Right hindlimb (tissue), 1 donor: ENCODE measurements at places on chromosomes 3 and 15.
A peak's percentile ranks its signal among the peaks of the same experiment; 100 is the strongest.

- DNase-seq: no peak
Measured at GRCh38 chr3:170848292-170848917, 21.6 kb downstream of the RPL22L1 start.

DNA sequence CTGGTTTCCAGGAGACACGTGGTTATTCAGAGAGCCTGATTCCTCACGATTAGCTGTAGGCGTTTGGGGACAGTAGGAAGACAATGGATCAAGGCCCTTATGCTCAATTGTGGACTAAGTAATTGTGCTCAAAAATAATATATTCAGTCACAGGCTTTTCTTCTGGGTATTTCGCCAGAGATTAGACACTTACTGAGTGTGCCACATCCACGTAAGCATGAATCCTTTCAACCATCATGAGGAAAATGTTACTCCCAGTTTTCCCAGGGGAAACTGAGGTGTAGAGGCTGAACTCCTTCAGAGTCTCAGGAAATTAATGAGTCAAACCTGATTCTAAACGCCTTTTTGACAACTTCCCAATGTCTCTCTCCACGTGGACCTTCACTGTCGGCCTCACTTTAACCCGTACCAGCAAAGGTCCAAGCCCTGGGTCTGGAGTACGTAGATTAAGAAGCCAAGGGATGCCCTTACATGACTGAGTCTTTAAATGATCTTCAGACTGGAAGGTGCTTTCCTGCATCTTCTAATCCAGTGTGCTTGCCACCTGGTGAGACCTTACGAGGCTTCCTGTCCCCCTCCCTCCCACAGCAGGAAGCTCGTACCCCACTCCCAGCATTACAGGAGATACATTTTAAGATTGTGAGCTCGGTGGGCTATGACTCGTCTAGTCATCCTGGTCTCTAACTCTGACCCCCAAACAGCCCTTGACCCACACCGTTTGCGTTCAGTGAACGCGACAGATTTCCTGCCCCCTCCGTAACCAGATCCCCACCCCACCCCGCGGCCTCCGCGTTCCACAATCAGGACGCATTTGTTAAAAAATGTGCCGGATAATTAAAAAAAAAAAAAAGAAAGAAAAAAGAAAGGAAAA, 1.7 kb downstream of the PKM start:
- DNase-seq: no peak

DNA sequence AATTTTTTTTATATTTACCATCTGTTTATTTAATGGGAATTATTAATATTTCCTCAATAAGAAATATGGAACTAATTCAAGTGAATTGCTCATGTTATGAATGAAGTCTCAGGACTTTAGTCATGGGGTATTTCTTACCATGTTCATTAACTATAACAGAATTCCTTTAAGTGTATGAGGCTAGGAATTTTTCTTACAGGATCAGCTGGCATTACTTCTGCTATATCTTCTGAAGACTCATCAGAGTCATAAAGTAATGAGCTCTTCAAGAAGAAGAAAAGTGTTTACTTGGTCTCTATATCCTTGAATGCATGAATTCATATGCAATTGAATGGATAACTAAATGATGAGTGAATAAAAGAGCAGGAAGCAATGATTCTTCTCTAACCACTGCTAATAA, 486.8 kb upstream of the THBS1 start:
- no peak for DNase-seq

DNA sequence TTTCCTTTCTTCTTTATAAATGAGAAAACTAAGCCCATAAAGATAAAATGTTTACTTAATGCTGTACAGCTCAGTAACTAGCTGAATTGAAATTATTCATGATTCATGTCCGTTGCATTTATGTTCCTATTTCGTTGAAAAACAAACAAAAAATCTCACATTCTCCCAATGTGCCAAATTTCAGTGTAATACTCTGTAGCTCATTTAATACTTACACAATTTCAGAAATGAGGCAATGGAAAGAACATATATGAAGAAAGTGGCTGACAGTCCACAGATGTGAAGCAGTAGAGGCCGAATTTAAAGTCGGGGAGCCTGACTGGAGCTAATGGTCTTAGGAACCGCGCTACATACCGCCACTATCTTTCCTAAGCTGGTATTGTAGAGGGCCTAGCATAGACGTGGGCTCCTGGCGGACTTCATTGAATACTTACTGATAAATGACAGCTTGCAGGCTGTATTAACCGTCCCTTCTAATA, 651 bp downstream of the PLSCR2 start:
- DNase-seq: no peak

DNA sequence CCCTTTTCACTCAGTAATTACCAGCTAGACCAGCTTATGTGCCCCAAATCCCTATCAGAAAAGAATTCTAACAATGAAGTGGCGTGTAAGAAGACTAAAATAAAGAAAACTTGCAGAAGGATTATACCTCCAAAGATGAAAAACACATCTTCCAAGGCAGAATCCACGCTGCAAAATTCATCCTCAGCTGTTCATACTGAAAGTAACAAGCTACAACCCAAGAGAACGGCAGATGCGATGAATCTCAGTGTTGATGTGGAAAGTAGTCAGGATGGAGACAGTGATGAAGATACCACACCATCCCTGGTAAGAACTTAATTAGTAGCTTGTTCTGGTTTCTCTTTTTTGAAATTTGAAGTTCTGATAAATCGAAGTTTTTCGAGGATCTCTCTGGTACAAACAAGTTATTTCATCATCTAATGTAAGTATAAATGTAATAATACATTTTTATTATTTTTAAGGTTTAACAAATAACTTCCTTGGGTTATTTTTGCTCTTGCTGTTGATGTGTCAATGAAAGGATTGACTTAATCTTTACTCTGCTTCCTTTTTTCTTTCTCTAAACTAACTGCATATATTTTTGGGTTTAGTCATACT, 1.4 kb downstream of the WDR76 start:
- no peak for DNase-seq

- no peak for DNase-seq
Measured at GRCh38 chr15:89103481-89104171, 15.4 kb downstream of the ABHD2 start.

- DNase-seq: no peak
Measured at GRCh38 chr3:121552379-121552778, 6.6 kb upstream of the POLQ start.

- peak; percentile 40 for DNase-seq
Measured at GRCh38 chr3:6326771-6327170, 534.1 kb upstream of the GRM7 start.

DNA sequence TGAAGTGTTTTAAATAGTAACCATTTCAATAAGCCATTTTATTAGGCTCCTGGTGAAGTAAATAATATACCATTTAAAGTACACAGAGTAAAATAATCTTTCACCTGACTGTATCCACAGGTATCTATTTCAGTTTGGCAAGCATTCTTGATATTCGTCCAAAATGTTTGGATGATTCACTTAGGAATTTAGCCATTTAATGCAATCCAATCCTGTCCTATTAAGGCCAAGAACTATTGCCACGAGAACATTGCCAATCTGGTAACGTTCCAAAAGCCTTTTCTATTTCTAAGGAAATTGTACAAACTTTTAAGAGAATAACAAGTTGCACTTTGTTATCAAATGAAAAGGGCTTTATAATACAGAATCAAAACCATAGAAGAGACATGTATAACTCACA, 209.8 kb upstream of the THRB start:
- no peak for DNase-seq

DNA sequence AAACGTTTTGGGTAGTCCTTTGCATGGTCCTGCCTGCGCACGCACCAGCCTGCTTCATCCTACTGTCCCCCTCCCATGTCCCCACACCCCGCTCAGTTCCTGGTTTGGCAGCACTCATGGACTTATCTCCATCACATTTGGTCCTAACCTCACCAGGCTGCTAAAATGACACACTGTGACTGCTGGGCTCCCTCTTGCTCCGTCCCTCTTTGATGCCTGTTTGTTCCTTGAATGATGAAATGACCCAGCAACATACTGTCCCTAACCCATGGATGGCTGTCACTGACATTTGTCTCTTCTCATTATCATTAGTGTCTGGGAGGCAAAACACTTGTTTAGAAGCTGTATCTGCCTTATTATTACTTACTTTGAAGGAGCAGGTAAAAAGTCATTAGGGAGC, 80.5 kb downstream of the CHDH start:
- DNase-seq: no peak

GRCh38 chr15:69760258-69760845, 307.7 kb downstream of the RPLP1 start:
- no peak for DNase-seq

DNA sequence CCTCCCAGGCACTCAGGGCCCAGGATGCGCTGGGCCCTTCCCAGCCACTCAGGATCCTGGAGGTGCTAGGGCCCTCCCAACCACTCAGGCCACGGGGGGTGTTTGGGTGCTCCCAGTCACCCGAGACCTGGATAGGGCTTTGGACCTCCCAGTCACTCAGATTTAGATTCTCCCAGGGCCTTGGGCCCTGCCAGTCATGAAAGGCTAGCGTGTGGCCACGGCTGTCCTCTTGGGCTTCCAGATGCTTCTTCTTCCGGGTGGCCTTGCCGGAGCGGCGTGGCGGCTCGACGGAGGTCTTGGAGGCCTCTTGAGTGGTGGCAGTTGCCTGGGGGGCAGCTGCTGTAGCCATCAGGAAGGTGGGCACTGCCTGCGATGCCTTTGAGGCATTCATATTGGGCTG, 2.8 kb downstream of the MAGEL2 start:
- no peak for DNase-seq

DNA sequence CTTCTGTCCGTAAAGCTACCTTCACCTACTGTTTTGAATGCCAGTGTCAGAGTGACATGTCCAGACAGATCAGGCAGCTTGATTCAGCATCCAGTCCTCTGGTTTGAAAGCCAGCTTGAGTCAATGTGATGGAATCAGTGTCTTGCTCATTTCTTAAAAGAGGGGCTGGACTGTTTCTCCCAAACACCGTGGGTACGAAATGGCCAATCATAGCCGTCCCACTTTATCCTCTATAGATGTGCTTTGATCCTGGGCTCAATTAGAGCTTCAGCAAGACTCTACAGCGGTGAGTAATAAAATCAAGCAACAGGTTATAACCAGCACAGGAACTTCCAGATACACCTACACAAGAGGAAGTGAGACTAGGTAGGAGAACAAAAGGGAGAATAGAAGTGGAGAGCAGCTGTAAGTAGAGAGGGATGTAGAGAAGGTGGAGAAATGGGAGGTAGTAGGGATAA, 17.0 kb upstream of the OR5K1 start:
- no peak for DNase-seq

GRCh38 chr15:53209396-53210042, 419.4 kb upstream of the ONECUT1 start:
- no peak for DNase-seq

DNA sequence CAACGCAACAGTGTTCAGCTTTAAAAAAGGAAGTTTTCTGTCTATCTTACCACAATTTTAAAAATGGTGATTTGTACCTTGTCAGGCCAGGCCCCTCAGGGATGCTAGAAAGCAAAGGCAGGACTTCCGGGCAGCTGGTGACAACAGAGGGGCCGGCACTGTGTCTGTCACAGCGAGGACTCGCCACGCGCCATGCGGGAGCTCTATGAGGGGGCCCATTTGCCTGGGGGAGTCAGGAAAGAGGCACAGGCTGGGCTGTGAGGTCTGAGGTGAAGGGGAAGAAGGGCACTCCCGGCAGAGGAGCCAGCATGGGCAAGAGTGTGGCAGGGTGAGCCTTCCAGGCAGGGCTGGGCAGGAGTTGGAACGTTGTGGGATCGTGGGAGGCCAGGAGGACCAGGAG, 7.0 kb downstream of the IQSEC1 start:
- DNase-seq: no peak

GRCh38 chr3:32843510-32844321, 25.9 kb downstream of the TRIM71 start:
- no peak for DNase-seq

GRCh38 chr15:84658080-84658787, at the start of gene NMB:
Gene NMB (minus strand): TSS chr15:84658199. CDS start chr15:84658152, 47 bp downstream.
- DNase-seq: peak; percentile 84

GRCh38 chr15:34161329-34161963, 48.5 kb downstream of the KATNBL1 start:
- DNase-seq: no peak

GRCh38 chr15:39458131-39458530, 122.7 kb upstream of the THBS1 start:
- no peak for DNase-seq

DNA sequence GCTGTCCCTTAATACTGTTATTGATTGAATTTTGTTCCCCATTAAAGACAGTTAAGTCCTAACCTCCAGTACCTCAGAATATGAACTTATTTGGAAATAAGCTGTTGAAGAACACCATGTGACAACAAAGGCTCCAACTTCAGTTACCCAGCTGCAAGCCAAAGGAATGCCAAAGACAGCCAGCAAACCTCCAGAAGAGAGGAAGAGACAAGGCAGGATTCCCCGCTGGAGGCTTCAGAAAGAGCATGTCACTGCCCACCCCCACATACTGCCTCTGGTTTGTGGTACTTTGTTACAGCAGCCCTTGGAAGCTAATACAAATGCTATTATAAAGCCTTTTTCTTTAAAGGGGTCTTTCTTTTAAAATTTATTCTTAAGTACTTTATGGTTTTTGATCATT, 18.4 kb upstream of the NEK10 start:
- DNase-seq: no peak

DNA sequence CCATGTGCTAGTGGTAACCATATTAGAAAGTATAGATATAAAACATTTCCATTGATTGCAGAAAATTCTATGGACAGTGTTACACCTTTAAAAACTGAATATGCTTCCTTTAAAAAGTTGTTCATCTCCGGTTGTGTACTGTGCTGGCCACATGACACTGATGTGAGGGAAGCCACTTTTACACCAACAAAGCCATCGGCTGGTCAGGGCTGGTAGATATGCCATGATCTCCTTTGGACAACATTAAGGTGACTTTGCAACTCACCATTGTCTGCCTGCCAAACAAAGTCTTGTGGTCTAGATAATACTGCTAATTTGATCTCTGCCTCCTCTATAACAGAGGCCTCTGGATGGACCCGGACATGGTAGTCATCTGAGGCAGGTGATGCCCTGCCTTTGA, 156.0 kb upstream of the RARB start:
- no peak for DNase-seq

- DNase-seq: no peak
Measured at GRCh38 chr3:88434001-88434400, 284.2 kb downstream of the C3orf38 start.

GRCh38 chr3:10546820-10547263, 41.5 kb upstream of the ATP2B2 start:
- no peak for DNase-seq

DNA sequence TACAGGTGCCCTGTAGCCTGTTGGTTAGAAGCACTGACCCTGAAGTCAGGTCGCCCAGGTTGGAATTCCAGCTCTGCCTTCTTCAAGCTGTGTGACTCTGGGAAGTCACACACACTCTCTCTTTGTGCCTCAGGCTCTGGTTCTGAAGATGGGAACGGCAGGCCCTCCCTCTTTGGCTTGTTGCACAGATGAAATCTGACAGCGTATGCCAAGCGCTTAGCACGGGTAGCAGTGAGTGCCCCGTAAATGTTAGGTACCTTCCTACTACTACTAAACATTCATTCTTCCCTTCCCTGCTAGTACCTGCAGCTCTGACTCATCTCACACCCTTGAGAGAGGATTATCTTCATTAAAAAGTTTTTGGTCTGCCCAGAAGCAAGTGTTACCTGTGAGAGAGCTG, 139.0 kb downstream of the PGPEP1L start:
- no peak for DNase-seq
